ENCODE measurements at places on chromosomes 12 and 14.

DNA sequence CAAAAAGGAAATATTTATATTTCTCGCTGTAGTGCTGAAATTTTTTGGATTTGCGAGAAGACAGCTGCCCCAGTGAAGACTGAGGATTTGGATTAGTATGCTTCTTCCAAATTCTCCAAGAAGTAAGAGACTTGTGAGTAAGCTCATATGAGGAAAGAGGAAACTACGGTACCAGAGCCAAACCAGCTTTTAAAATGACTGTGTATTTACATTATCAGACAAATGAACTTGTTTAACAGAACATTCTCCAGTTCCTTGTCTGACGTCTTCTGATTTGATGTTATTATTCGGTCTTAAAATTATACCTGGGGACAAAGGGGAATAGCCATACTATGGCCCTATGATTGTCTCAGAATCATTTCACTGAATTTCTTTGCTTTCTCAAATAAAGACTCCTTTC, 8.0 kb downstream of the CLEC12B start:
- DNase-seq: no peak

DNA sequence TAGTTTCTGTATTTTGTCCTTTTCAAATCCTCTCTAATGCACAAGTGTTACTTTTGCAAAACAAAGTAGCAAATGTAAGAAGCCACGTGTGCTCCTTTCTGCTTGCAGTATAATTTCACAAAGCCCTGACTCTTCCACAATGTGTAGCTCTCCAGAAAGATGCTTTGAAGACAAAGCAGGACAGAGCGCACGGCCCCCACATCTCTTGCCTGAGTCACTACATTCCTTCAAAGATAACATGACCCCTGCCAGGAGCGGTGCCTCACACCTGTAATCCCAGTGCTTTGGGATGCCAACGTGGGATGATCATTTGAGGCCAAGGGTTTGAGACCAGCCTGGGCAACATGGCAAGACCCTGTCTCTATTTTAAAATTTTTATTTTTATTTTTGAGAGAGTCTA, 40.5 kb downstream of the JAG2 start:
- DNase-seq: no peak

DNA sequence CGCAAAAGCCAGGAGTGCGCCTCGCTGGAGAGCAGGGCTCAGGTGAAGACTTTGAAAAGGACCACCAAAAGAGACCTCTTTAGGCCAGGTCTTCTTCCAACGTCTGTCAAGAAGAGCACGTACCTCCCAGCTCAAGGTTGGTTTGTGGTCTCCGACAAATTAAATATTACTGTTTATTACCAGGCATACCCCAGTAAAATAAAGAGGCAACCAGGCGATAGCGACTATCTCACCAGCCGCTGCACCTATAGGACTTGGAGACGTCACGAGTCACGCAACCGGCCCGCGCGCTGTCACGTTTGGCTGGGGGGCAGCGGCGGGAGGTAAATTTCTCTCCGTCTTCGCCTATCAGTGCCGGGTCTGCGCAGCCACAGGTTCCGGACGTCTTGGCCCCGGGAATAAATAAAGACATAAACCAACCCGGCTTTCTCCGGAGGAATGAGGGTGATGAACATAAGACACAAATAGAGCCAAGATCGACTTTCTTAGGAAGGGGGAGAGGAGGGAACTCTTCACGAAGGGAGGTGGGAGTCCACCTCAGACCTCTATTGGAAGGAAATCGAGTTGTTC, 2.0 kb upstream of the TBX5 start:
- DNase-seq: no peak

- no peak for DNase-seq
These were observed 216.5 kb downstream of the SLC38A4 start for GRCh38 chr12:46609273-46609623.

GRCh38 chr14:53325176-53325806, 172.2 kb upstream of the DDHD1 start:
- no peak for DNase-seq
